ENCODE measurements at places on chromosomes 12 and 14. TPM values are rescaled to one million over a fixed set of nuclear protein-coding genes. Genes with fewer than 3 reads are reported as not detected.

- no peak for DNase-seq
These were observed 7.5 kb downstream of the KLRG1 start for GRCh38 chr12:8996682-8997405.

DNA sequence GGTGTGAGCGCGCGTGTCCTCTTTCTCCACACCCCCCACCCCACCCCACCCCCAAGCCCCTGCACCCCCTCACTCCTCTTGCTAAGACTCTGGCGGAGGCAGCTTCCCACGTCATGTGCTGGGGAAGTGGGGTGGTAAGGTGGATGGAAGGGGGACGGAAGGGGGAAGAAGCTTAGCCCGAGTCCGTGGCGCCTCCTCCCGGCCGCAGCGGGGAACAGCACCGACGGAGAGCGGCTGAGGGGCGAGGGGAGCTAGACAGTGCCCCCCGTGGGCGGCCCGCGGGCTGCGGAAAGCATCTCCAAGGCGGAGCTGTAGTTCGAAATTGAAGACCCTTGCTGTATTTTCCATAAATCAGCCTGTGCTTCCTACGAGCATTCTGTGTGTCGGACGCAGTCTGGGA is 588 bp upstream of the GRIN2B start:
- no peak for DNase-seq

DNA sequence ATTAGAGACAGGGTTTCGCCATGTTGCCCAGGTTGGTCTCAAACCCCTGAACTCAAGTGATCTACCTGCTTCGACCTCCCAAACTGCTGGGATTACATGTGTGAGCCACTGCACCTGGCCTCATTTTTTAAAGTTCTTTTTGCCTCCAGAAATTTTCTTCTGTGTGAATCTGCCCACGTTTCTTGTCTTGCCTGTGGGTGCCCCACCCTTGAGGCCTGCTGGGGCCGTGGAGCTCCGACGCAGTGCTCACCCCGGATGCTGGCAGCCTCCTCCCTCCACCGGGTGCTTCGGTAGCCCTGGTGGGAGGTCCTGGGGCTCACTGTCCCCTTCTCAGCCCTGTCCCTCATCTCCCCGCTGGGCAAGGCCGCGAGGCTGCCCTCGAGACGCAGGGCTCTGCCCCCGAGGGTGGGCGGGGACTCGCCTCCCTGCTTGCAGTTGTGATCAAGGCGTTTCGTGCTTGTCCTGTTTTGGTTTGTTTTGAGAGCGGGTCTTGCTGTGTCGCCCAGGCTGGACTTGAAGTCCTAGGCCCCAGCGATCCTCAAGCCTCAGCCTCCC is 19.5 kb upstream of the CRIP2 start:
- DNase-seq, result no peak

DNA sequence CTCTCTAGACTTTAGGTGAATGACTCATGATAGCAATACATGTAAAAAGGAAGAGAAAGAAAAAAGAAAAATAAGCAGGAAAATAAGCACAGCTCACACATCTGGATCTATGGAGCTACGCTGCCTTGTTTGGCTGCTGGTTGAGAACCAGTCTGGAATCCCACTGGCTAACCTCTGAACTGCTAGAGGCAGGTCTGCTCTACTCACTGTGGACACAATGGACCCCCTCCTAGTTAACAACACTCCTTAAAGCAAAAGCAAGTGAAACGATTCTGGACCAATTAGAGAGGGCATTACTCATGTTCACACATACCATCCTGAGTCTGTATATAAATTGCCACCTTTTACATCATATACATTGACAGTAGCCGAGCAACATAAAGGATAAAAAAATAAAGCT is 383.2 kb upstream of the FLRT2 start:
- no peak for DNase-seq

DNA sequence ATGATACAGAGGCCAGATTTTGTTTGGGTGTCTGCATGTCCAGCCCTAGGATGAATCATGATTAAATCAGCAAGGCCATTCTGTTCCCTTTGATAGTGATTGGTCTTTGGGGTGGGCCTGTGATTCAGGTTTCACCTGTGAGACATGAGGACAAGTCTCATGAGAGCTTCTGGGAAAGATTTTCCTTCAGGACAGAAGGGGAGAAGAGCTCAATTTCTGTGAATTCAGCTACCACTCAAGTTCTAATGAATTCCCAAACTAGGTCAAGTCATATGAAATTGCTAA is 73.4 kb downstream of the ZNF664 start:
- DNase-seq, result no peak

ERP27 gene
- total RNA-seq, result 0.30 TPM

DNA sequence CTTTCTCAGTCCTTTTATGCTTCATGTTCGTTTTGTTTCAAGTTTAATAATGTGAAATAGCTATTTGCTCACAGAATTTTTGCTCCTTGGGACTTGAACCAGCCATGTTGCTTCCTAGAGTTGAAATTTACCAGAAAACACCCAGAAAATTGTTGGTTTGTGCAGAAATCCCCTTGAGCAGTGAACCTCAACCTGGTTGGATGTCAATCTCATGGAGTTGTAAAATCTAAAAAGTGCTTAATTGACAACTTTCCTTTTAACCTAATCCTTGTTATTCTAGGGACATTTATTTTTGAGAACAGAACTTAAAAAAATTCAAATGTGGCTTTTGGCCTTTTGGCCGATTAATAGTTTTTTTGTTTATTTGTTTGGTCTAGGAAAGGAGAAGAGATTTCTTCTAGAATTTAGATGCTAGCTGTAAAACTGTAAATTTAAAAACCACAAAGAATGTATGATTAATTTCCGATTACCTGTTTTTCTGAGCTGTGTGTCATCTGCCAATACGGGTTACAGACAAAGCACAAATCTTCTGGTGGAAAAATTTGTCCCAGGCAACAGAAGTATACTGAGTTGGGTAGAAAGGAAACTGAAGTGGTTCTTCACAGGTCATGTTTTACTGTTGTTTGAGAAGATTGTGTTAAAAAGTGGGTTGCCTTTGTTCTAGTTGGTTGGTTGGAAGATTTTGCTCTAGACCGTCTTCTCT is 154.4 kb downstream of the FUT8 start:
- DNase-seq, result no peak

GPR84 gene
- total RNA-seq, result not detected

MMP19 gene
- 2.2 TPM for total RNA-seq

SOAT2 gene
- total RNA-seq, result 0.25 TPM

ART4 gene
- 27.5 TPM for total RNA-seq

TAS2R9 gene
- not detected for total RNA-seq

GRCh38 chr12:121688966-121689365 is 19.5 kb upstream of the MORN3 start:
- no peak for DNase-seq

DNAI7 gene
- total RNA-seq, result not detected

GRCh38 chr12:70402597-70402996 is 36.5 kb downstream of the KCNMB4 start:
- DNase-seq, result no peak

DNA sequence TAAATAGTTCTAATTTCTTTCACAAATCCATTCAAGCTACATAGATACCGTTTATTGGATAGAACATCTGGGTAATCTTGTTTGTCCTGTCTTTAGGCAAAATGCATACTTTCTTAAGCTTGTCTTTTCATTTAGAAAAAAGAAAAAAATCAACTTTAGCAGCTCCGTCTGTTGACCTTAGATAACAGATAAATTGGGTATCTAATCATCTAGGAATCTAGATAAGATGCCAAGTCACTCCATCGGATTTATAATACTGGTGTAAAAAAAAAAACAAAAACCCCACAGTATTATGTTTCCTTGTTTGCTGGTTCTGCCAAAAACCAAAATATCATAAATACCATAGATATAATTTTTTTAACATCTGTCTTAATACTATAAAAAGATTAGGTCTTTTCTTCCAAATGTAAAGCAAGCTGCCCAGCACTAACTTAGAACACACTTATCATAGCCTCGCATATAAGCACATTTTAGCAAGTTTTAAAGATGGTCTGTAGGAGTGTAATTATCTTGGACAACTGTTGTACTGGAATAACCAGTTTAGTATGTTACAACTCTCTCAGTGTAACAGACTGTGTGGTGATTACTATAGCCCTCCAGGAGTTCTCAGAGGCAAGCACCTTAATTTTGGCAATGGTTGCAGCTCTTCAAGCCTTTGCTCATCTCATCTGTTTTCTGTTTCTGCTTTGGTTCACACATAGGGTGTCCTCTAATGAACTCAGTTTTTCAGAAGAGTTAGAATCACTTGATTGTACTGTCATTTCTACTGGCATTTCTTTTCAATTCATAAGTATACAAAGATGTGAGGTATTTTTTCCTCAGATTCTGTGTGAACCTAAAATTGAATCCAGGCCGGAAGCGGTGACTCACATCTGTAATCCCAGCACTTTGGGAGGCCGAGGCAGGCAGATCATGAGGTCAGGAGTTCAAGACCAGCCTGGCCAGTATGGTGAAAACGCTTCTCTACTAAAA is 83.1 kb downstream of the ANO6 start:
- no peak for DNase-seq

DNA sequence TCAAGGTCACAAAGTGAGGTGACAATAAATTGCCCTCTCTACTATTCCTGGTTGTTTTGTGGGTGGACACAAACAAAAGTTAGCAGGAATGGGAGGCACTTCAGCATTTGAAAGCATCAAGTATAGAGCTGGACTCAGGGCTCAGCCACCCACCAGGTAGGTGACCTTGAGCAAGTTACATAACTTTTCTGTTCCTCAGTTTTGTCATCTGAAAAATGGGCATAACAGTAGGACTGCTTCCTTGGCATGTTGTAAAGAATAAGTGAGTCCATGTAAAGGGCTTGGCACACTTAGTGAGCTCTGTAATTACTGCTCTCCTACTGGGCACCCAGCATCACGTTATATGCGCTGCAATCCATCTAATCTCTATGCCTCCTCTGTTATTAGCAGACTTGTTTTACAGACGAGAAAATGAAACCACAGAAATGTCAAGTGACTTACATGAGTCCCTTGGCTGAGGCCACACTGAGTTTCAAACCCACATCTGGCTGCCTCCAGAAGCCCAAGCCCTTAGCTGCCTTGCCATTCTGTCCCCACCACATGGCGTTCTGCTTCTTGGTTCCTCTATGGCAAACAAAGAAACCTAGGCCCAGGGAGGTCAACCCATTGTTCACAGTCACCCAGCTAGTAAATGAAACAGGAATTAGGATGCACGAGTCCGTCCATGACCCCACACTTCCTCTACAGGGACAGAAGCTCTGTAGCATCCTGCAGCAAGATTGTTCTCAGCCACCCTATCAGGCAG is 63.2 kb upstream of the SLC24A4 start:
- no peak for DNase-seq

DNA sequence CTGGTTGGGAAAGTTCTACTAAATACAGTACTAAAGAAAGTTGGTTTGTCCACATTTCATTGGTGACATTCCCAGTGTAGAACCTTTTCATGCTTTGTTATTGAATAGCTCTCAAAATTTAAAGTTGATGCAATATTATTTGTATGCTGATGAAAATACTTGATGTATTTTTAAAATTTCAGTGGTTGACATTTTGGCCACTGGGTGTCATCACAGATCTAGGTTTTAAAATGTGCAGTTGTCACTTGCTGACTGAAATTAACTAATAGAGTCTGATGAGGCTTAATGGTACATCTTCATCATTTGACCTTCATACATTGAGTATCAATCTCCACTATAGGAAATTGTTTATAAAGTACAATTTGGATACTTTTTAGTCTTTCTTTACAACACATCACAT is 37.1 kb downstream of the CMAS start:
- no peak for DNase-seq

TGFB3 gene
- 5.5 TPM for total RNA-seq

- DNase-seq, result no peak
These were observed 82.8 kb upstream of the KCNA1 start for GRCh38 chr12:4826909-4827308.

SLC25A47 gene
- total RNA-seq, result 191 TPM

GRCh38 chr14:99649219-99649618 is 4.3 kb downstream of the HHIPL1 start:
- DNase-seq, result no peak

GRCh38 chr12:65335021-65335714 is 56.7 kb downstream of the MSRB3 start:
- peak; percentile 73 for DNase-seq

KRT72 gene
- total RNA-seq, result not detected

RGS6 gene
- not detected for total RNA-seq

DNA sequence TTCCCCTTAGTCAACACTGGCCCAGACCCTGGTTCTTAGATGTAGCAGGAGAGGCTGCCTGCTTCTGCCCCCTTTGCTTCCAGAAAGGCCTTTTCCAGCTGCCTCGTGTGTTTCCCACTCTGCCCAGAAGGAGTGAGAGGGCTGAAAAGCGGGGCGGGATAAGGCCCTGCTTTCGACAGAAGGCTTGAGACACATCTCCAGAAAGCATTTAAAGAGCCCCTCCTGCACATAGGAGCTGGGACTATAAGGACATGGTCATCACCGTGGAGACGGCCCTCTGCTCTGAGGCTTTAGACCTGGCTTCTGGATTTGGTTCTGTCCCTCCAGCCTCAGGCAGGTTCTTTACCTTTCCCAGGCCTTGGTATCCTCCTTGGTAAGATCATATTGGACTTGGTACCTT is 11.9 kb downstream of the CALM1 start:
- DNase-seq, result no peak

DNA sequence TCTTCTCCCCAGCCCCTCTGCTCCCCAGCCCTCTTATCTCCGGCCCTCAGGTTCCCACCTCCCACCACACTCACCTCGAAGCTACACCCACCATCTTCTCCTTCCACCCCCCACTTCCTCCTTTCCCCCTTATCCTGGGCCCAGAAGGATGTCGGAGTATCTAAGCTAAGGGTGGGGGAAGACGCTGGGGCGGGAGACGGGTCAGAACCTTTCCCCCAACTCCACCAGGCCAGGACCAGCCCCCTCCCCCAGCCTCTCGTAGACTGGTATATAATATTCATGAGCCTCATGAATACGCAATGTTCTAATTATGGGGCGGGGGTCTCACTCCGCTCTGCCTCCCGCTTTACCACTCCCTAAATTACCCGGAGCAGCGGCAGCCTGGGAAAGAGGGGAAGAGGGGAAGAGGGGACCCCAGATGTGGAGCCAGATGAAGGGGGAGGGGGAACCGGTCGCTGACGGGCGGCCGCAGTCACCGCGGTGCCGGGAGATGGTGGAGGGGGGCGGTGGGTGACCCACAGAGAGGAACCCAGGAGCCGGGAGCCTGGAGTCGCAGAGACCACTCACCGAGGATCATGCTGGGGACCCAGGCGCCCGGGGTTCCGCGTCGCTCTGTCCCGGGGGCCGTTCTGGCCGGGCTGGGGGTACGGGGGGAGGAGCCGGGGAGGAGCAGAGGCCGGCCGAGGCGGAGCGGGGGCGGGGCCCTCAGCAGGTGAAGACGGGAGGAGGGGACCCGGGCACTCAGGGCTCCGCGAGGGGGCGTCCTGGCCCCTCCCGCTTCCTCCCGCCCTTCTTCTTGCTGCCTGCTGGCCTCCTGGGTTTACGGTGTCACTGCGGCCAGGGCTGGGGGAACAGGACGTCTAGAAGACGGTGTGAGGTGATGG is 6.4 kb upstream of the ZNF385A start:
- no peak for DNase-seq

- DNase-seq, result no peak
These were observed 26.2 kb upstream of the BICD1 start for GRCh38 chr12:32080435-32080834.

DNA sequence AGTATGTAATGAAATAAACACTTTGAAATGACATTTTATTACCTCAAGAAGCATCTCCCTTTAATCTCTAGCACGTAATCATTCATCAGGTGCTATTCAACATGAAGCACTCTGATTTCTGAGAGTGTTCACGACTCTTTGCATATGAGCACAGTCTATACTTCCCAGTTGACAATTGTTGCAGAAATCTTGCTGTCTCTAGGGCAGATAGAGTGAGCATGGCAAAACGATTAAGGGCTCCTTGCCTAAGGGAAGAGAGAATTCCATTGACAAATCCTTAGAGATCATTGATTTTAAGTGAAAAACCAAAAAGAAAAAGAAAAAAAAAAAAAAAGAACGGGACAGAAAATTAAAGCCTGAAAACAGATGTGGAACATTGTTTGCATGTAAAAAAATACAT is 107.6 kb downstream of the C12orf50 start:
- no peak for DNase-seq
